ENCODE measurements at places on chromosomes 4 and X.

GRCh38 chr4:27861381-27861787 lies 1000.7 kb downstream of the STIM2 start:
- no peak for DNase-seq

DNA sequence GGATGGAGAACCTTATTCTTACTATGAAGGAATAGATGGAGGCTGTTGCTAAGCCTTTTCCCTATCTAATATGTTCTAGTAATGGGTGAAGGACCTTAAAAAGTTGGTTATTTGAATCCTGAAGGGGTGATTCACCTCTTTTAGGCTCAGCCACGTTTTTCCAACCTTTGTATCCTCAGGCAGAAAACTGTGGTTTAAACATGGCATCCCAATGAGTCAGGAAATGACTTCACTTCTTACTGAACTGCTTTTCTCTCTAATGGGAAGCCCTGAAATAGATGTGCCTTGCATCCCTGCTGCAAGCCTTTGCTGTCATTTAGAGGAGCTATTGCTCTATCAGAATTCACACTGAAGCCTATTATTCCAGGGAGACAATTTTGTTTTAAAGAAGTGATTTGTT lies 191.0 kb upstream of the ARX start:
- no peak for DNase-seq

GRCh38 chr4:150149381-150149780 lies 71.1 kb downstream of the DCLK2 start:
- DNase-seq: no peak

GRCh38 chr4:167196344-167197012 lies 37.8 kb downstream of the SPOCK3 start:
- no peak for DNase-seq

DNA sequence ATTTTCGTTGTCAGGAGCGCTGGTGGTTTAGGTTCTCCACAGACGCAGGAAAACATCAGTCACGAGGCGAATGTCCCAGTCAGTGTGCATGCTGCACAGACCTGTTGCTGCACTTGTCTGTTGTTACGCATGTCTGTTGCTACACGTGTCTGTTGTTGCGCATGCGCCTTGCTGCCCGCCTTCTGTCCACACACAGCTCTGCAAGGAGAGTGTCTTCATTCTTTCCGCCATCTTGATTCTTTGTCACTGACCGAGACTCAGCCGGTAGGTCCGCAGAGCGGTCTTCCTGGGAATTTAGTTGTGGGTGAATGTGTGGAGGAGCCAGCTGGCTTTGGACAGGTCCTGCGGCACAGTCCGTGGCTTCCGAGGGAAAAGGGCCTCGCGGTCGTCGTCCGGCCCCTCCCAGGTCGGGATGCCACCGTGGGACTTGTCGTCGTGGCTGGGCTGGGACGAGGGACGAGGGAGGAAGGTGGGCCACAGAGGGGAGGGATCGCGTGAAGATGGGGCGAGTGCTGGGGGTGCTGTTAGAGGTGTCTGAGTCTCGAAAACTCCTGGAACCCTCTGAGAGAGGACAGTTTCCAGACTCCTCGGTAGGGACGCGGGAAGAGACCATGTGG lies at the start of gene PAGE2B:
PAGE2B (plus strand) TSS at position 180 of the 617 bp plus-strand sequence. CDS start 1,012 bp downstream, outside the sequence.
- no peak for DNase-seq

- DNase-seq: no peak
Measured at GRCh38 chrX:72532366-72532765, 40.3 kb downstream of the HDAC8 start.

- no peak for DNase-seq
Measured at GRCh38 chr4:128663325-128663724, 146.2 kb upstream of the JADE1 start.

DNA sequence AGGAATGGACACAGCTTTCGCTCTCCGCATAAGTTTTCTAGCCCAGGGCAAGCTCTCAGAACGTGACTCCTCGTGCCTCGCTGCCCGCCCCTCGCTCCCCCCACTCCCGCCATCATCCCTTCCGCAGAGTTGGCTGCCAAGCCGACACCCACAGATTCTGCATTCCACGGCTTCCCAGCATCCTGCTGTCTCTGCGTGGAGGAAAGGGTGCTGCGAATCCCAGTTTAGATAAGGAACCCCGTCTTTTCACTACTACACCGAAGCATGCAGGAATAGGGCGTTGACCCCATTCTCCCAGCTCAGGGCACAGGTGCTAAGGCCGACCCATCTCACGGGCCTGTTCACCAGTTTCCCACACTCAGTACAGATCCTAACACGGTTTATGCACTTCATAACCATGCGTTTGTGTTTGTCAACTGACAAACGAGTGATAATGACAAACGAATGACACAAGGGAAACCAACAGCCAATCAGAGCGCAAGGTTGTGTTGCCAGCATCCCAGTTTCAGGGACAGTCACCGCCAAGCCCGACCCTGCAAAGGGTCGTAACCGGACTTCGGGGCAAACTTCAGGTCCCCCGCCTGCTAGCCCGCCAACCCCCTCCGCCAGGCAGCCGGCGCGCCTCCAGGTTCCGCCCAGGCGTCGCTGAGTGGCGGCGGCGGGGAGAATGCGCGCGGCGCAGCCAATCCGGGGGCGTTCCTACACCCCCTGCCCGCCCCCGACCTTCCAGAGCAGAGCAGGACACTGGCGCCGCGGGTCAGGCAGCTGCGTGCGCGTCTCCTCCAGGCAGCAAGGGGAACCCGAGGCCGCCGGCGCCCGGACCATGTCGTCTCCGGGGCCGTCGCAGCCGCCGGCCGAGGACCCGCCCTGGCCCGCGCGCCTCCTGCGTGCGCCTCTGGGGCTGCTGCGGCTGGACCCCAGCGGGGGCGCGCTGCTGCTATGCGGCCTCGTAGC lies at the start of gene CYP2U1:
CYP2U1 (plus strand) TSS at position 729 of the 954 bp plus-strand sequence; CDS start at position 824, 95 bp downstream.
- peak; percentile 80 for DNase-seq

DNA sequence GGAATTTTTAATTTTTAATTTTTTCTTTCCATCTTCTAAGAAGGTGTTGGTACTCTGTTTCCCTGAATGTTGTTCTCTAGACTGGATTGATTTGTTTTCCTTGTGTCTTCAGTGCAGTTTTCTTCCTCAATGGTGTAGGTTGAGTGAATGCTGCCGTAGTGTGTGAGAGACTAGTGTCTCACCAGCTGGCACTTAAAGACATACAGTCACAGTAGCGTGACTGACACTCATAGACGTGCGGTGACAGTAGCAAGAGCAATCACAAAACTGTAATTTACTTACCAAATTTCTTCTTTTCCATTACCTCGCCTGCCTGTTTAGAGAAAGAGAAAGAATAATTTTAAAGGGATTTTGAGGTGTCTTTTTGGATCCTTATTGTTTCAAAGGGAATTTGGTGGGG lies 21.4 kb upstream of the PGM2 start:
- no peak for DNase-seq

DNA sequence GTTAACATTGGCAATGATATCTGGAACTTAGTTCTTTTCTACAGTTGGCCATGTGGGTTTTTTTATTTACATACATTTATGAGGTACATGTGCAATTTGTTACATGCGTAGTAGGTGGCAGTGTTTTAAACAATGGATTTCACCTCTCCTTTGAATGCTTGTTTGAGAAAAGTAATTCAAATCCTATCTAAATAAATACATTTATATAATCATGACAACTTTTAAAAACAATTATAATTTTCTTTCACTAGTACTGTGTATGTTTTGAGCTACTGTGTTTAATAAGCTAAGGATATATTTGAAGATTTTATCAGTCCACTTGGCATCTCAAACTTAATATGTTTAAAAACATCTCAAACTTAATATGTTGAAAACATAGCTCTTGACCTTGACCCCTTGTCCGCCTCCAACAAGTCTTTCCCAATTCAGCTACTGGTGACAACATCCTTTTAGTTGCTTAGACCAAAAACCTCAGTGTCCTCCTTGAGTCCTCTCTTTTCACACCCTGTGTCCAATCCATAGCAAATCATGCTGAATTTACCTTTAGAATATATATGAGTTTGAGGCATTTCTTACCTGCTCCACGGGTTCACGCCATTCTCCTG lies 14.5 kb downstream of the GUCY1B1 start:
- no peak for DNase-seq

DNA sequence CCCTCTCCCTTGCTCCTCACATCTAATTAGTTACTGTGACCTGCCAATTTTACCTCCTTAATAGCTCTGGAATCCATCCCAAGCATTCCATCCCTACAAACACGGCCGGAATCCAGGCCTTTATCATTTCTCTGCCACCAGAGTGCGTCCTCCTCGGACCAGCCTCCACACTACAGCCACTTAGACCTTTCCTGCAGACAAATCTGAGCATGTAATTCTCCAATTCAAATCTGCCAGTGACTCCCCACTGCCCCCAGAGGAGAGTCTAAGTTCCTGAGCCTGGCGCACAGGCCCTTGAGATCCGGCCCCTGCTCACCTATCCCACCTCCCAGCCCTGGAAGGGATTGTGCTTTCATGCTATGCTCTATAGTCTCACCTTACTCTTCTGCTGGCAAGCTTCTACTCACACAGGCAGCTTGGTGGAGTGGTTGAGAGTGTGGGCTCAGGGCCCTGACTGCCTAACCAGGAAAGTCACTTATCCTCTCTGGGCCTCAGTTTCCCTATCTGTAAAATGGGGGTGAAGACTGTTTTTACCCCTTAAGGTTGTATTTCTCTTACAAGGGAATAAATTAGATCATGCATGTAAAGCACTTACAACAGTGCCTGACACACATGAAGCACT lies 31.2 kb downstream of the PJA1 start:
- peak; percentile 7 for DNase-seq

GRCh38 chr4:66688674-66689073 lies 856.6 kb downstream of the CENPC start:
- no peak for DNase-seq

GRCh38 chr4:176949029-176949428 lies 156.3 kb upstream of the VEGFC start:
- no peak for DNase-seq

DNA sequence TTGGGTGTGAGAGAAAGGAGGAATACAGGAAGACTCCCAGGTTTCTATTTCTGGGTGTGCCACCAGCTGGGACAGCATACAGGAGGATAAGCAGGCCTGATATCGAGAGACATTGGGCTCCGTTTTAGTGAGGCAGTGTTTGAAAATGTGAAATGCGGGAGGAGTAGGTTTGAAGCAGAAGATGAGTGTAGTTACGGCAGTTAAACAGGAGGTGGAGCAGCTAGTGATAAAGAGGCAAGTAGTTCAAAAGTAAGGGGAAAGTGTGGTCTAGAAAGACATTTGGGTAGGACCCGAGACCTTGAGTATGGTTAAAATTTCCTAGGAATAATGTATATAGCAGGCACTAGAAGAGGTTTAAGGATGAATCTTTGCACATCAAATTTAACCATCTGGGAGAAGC lies 42.4 kb downstream of the DCUN1D4 start:
- peak; percentile 35 for DNase-seq

- peak; percentile 10 for DNase-seq
Measured at GRCh38 chrX:107450823-107451509, 1.5 kb downstream of the FRMPD3 start.

DNA sequence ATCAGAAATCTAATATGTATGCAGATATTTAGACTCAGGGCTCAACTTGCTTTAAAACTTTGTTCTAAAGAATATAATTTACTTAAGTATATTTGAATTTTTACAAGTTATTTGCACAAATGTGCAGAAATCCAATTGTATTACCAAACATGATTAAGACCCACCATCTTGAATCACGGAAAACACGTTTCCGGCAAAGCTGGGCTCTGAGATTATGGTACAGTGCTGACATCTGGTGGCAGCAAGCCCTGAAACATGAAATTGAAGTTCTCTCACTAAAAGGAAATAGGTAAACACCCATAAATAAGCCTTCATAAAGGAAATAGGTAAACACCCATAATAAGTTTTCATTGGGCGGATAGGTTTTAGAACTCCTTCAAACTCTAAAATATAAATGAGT lies 98.3 kb upstream of the MAOA start:
- peak; percentile 69 for DNase-seq

Measured in small intestine (tissue), 16 donors.